ENCODE measurements at places on chromosomes 11 and 22. TPM values are rescaled to one million over a fixed set of nuclear protein-coding genes. Genes with fewer than 3 reads are reported as not detected.

The TSKU gene
- total RNA-seq = 120 TPM

The ADAMTS15 gene
- total RNA-seq = 2.5 TPM

The CDON gene
- total RNA-seq = 16.7 TPM

The IRAG1 gene
- total RNA-seq = 2.6 TPM

The GDPD4 gene
- not detected for total RNA-seq

DNA sequence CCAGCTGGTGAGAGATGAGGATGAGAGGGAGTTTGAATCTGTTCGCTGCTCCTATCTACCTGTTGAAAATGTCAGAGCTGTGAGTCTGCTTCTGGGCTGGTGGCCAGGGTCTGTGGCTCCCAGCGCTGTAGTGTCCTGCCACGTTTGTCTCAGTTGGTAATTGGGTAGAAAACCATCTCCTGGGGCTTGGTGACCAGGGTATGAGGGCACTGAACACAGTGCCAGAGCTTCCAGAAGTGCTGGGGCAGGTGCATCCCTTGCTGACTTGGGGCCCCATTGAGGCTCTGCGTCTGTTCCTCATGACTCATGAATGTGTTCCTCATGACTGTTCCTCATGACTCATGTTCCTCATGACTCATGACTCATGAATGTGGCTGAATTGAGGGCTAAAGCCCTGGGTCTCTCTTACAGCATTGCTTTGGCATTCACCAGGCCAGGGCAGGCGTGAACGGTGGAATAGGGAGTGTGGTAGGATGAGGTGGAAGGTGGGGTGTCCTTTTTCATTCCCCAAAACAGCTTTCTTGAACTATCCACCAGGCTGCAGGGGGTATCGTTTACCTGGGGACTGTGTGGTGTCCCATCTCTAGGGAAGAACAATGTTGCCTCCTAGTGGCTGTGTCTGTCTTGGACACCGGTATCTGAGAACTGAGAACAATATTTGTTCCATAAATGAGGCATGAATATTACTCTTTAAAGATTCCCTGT is 139.5 kb downstream of the COMMD9 start:
- DNase-seq = peak; percentile 87

DNA sequence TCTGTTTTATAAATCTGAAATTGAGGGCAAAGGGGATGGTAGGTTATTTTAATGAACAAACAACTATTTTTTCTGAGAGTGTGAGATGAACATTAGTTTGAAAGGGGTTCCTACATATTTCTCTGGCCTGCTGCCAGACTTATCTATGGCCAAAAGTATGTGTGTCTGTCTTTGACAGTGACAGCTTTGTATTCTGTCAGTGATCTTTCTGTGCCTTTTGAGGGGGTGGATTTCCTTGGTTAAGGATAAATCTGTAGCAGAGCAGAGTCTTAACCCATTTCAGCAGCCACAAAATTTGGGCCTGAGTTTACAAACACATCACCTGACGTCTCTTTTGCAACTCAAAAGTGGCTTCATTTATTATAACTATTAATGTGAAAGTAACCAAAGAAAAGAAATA is 30.9 kb downstream of the ZFTA start:
- DNase-seq = no peak

- peak; percentile 84 for DNase-seq
Observed at GRCh38 chr11:71998649-71999310, at the start of gene IL18BP. TSS of gene IL18BP (plus strand) at chr11:71998909. CDS start at chr11:71999985, 1,076 bp downstream.

GRCh38 chr11:1160231-1161101 is 2.7 kb downstream of the MUC5AC start:
- DNase-seq = peak; percentile 83

- DNase-seq = no peak
Observed at GRCh38 chr22:28989484-28989883, 72.1 kb downstream of the C22orf31 start.

DNA sequence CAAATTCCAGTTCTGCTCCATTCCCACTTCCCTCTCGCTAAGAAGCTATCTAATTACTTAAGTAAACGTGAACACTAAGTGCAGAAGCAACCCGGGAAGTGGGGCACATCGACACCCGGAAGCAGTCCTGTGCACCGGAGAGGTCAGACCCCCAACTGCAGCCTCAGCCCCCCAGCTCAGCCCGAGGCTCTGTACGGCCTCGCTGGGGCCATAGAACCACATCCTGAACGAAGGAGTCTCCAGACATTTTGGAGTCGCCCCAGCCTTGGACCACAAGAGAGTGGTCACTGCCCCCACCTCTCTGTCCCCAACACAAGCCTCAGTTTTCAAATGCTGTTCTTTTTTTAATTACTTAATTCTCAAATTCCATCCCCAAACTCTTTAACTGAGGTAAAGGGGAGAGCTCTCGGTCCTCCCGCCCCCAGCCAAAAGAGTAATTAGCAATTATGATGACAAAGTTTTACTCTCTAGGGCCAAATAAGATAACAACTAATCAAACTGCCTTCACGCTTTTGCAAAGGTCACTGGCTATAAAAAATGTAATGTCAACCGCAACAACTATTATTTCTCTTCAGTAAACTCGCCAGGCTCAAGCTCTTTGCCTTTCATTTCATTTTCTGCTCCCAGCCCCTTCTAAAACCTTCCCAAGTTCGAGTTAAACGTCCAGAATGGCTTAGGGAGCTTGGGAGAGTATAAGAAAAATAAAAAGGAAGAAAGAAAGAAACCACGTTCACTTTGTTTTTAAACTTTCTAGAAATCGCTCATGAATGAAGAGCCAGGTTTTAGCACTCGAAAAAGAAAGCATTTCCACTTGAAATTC is 2.2 kb downstream of the PAX6 start:
- DNase-seq = peak; percentile 60

- no peak for DNase-seq
Observed at GRCh38 chr22:32650553-32651345, 150.8 kb upstream of the TIMP3 start.

DNA sequence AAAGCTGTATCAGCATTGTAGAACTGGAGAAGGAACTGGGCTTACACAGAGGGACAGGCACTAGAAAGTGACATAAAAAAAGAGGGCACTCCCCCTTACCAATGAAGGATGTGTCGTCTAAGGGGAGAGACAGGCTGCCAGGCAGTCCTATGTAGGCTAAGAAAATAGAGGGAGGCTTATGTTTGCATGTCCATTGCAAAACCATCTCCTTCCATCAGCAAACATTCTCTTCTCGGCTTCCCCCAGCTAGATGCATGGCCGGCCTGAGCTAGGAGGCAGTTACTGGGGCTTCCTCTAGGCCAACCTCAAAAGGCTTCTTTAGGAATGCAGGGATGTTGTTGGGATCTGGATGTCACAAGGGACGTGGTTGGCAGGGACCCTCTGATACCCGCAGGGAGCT is 139.1 kb downstream of the PKNOX2 start:
- DNase-seq = no peak
